ENCODE measurements at places on chromosomes 1 and 21.
A peak's percentile ranks its signal among the peaks of the same experiment; 100 is the strongest.

DNA sequence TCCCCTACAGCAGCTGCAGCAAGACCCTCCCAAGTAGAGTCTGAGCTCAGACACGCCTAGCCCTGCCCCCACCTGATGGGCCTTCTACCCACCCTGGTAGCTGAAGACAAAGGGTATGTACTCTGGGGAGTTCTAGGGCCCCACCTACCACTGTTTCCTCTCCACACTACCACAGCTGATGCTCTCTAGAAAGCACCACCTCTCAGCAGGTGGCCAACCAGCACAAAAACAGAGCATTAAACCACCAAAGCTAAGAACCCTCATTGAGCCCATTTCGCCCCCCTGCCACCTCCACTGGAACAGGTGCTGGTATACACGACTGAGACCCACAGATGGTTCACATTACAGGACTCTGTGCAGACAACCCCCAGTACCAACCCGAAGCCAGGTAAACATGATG lies 258.9 kb downstream of the SETD4 start:
- DNase-seq: no peak

DNA sequence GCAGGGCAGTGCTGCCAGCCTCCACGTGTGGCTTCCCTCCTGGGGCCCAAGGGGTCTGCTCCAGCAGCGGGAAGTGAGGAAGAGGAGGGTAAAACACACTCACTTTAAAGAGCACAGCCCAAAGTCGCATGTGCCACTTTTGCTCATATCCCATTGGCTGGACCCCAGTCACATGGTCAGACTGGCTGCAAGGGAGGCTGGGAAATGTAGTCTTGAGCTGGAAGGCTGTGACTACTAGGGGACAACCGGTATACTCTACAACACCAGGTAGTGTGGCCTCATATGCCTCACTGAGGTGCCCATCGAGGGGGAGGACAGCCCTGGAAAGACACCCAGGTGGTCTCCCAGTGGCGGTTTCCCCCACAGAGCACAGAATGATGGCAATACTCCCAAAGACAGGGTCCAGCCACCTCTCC lies 45.2 kb downstream of the CAMK2N1 start:
- DNase-seq: peak; percentile 8

DNA sequence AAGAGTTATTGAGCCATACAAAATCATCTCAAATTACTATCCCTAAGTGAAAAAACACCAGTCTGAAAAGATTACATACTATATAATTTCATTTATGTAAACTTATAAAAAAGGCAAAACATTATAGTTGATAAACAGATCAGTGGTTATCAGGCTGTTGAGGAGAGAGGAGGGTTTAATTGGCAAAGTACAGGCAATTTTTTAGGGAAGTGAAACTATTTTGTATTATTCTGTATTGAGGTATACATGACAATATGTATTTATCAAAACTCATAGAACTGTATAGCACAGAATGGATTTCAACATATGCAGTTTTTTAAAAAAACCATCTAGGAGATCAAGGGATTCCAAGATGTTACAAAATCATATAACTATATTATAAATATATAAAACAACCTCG lies 403.7 kb downstream of the LTN1 start:
- no peak for DNase-seq

- DNase-seq: no peak
These were observed 14.1 kb downstream of the EPB41 start for GRCh38 chr1:28928314-28928941.

- no peak for DNase-seq
These were observed 56.4 kb upstream of the SIPA1L2 start for GRCh38 chr1:232686346-232686745.

DNA sequence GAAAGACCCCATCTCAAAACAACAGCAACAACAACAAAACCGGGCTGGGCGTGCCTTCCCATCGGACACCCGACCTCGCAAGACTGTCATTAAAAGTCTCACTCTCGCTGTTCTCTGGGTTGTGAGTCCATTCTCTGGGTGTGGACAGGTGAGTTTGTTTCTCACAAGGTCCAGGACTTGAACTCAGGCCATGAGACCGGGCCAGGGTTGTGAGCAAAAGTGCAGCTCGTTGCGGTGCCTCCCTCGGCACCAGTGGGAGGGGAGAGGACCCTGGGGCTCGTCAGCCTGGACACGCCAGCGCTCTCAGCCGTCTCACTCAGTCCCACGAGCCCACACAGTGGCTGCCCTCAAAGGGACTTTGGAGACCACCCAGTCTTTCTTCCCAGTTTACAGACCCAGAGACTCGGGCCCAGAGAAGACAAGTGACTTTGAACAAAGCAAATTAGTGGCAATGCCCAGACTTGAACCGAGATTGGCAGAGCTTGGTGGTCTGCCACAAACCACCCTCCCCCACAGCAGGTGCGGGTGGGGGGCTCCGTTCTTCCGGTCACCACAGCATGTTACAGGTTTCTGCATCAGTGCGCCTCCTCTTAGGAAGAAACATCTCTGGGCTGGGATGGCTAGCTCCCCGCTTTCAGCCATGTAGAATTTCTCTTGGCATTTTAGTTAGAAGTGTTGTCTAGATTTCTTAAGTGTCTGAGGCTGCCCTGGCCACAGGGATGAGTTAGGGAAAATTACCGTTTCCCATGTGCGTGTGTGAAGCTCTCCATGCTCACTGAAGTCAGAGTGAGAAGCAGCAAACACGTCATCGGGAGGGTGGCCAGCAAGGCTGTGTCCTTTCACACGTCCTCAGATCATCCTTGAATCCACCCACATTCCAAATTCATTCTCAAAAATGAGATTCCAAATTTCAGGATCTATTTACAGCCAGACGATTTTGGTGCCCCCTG lies 28.3 kb downstream of the LRRC3 start:
- no peak for DNase-seq

DNA sequence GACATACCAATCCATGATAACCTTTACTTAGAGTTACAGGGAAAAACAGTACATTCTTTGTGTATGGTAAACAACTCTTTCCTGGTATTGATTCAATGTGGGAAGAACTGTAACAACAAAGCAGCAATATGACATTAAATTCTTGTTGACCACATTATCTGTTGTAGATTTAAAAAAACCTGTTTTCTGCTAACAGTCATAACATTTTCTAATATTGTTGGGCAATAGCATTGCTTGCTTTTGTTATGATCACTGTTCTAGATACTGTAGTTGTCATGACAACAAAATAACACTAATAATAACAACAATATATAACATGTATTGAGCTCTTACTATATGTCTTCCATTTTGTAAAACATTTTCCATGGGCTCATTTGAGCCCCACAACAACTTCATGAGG lies 54.2 kb downstream of the PDE4B start:
- no peak for DNase-seq

DNA sequence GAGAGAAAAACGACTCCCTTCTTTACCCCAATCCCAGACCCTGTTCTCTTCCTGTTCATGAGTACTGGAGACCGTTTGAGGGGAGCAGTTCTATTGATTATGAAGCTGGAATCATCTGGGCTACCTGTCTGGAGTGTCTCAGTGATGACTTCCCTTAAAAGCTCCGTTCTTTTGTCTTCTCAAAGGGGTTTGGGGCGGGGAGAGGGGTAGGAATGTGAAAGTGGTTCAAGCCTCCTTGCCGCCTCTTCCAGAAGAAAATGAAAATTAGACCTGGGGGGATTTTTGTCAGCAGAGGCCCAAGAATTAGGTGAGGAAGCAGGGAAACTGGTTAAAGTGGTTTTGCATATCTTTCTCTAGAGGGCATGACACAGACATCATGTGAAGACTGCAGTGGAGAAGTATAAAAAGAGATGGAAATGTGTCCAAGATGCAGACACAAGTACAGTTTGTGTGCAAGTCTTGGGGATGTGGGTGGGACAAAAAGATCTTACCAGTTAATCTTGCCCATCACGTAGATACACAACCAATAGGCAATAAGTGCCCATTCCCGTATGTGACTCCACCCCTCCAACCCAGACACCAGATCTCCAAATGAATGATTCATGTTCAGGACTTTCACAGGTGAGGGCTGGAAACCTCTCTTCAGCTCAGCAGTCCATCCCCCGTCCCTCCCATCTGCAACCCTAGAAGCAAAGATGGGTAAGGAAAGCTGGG lies 470 bp upstream of the MTMR11 start:
- DNase-seq: peak; percentile 50

GRCh38 chr1:116911188-116911553 lies 1.5 kb downstream of the PTGFRN start:
- no peak for DNase-seq

- DNase-seq: no peak
These were observed 18.4 kb upstream of the LAMC2 start for GRCh38 chr1:183167676-183168075.

GRCh38 chr1:180802813-180803212 lies 109.9 kb upstream of the KIAA1614 start:
- no peak for DNase-seq

DNA sequence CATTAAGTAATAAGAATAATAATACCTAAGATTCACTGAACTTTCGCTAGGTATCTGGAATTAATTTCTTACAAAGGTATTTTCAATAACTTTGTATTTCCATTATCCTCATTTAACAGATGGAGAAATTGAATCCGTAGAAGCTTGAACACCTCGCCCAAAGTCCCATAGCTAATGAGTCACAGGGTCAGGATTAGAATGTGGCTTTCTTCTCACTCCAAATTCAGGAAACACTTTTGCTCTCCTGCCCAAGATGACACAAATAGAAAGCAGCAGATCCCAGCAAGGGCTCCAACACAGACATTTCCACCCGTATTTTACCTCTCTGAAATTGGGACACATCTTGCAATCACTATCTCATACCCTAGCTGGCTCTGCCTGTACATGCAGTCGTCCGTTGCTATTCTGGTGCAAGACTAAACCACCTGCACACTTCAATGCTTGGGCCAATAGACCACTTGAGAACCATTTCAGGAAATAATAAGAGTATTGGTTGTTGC lies 125.9 kb upstream of the GREM2 start:
- no peak for DNase-seq

DNA sequence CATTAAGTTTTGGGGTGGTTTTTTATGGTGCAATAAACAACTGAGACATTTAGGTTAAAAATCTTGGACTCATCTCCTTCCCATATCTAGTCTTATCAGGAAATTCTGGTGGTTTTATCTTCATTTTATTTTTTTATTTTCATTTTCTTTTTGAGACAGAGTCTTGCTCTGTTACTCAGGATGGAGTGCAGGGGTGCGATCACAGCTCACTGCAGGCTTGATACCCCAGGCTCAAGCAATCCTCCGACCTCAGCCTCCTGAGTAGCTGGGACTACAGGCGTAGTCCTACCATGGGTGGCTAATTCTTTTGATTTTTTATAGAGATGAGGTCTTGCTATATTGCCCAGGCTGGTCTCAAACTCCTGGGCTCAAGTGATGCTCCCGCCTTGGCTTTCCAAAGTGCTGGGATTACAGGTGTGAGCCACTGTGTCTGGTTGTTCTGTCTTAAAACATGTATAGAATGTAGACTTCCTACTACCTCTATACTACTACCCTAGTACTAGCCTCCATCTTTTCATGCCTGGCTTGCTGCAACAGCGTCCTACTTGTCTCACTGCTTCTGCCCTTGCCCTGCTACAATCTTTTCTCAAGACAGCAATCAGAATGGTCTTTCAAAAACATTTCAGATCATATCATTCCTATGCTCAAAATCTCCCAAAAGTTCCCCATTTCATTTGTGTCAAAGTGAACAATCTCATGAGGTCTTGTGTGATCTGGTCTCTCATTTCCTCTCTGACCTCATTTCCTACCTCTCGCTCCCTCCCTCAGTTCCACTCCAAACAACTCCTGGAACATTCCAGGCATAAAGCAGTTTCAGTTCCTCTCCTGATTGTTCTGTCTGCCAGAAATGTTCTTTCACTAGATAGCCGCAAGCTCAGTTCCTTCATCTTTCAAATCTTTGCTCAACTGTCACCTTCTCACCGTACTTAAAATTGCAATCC lies 5.9 kb upstream of the FCGR2A start:
- no peak for DNase-seq

GRCh38 chr1:41516168-41517061 lies 31.9 kb upstream of the EDN2 start:
- peak; percentile 94 for DNase-seq

DNA sequence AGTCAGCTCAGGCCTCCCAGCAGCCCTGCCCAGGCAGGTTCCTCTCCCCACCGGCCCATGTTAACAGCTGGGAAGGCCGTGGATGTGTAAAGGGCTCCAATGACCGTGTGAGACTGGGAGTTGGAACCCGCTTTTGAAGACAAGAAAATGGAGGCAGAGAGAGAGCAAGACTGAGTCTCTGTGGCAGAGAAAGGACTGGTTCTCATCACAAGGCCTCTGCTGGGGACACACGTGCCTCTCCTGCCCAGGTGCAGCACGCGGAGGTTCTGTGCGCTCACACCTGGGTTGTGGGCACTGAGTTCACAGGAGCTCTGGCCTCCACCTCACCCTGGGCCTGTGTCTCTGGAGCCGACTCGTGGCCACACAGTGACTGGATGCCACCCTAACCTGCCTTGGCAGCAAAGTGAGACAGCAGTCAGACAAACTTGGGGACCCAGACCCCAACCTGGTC lies 27.0 kb downstream of the RUNX3 start:
- no peak for DNase-seq

GRCh38 chr21:20997311-20997635 lies 936 bp upstream of the NCAM2 start:
- no peak for DNase-seq
